ENCODE measurements at places on chromosomes 2 and 18.

DNA sequence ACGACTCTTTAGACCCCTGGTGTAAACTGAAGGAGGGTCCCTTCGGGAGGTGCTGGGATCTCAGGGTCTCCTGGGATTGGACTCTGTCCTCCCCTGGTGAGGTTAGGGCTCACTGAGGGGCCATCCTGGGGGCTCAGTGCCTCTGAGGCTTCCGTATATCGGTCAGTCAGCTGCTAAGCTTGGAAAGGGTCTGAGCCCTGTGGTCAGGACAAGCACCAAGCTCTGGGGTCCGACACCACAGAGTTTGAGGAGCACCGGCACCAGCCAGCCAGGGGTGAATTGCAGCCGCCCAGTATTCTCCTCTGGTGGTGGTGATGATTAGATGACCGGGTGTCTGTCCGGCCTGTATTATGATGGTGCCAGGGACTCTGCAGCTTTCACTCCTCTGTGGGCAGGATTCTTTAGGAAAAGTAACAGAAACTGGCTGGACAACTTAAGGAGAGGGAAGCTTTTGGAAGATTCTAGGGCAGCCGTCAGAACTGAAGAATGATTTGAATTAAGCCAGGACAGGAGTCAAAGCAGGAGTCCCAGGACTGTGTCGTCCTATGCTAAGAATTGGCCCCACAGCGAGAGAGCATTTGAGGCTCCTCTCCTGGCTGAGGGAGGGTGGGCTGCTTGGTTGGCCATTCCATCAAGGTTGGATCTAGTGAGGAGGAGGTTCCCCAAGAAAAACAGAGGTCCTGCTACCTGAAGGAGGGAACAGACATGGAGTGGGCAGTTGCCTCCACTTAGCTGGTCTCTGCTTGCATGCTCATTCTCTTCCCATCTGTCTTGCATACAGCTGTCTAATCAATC lies 158.6 kb upstream of the HS6ST1 start:
- DNase-seq = no peak

- no peak for DNase-seq
Observed at GRCh38 chr2:40027968-40028367, 248.9 kb upstream of the THUMPD2 start.

GRCh38 chr18:48590678-48591077 lies 51.8 kb downstream of the CTIF start:
- DNase-seq = peak; percentile 23

- peak; percentile 23 for DNase-seq
Observed at GRCh38 chr2:120396013-120396860, 50.3 kb downstream of the INHBB start.

GRCh38 chr2:129061069-129061768 lies 742.6 kb upstream of the HS6ST1 start:
- no peak for DNase-seq

GRCh38 chr18:23487738-23488570 lies 15.4 kb upstream of the RMC1 start:
- DNase-seq = no peak

- DNase-seq = peak; percentile 21
Observed at GRCh38 chr2:233928594-233929351, 11.6 kb downstream of the TRPM8 start.

DNA sequence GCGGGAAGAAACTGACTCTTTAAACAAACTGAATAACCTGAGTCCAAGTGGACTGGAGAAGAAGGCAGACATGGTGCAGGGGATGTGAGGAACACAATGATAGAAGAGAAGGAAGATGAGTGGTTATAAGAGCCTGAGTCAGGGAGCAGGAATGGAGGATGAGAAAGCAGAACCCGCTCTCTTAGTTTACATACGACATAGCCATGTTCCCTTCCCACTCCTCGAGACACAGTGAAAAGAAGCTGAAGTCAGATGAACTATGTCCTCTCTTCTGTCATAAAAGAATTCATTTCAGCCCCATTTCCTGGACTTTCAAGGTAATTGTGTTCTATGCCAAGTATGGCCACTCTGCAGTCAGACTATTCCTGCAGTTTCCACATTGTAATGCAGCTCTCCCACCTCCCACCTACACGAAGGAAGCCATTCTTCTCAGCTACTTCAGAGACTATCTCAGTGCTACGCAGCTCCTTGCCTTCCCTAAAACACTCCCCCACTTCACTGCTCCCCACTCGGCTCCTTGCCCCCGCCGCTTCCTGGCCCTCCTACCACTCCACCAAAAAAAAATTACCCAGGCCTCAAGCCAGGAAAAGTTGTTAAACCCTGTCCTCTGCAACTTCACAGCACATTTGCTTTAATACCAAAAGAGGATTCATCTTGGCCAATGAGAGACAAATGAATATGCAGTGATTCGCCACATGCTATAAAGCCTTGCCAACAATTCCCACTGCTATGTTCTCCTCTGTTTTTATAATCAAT lies 323.4 kb upstream of the EPHA4 start:
- no peak for DNase-seq

- DNase-seq = no peak
Observed at GRCh38 chr2:85524336-85524908, 14.5 kb upstream of the MAT2A start.

GRCh38 chr2:45935791-45936622 lies 284.5 kb downstream of the PRKCE start:
- peak; percentile 88 for DNase-seq

- DNase-seq = peak; percentile 59
Observed at GRCh38 chr2:20129331-20130159, 78.1 kb upstream of the LAPTM4A start.

DNA sequence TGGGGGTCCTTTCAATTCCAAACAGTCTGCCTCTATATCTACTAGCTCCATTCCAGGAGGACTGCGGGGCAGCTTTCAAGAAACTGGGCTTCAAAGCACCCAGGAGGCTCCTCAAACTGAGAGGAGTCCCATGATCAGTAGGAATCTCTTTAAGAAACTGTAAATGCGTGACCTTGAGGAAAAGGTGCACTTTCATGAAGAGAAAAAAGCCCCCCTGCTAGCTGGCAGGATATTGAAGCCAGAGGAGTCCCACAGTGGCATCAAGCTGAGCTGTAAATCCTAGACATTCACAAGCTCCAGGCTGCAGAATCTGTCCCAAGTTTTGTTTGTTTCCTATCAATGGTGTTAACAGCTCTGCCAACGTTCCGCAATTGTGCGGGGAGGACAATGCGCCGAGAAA lies 790.1 kb downstream of the SLC4A3 start:
- DNase-seq = no peak

- DNase-seq = no peak
Observed at GRCh38 chr18:51907687-51908597, 432.1 kb upstream of the DCC start.

- DNase-seq = no peak
Observed at GRCh38 chr2:114066186-114066747, 176.4 kb downstream of the ACTR3 start.

DNA sequence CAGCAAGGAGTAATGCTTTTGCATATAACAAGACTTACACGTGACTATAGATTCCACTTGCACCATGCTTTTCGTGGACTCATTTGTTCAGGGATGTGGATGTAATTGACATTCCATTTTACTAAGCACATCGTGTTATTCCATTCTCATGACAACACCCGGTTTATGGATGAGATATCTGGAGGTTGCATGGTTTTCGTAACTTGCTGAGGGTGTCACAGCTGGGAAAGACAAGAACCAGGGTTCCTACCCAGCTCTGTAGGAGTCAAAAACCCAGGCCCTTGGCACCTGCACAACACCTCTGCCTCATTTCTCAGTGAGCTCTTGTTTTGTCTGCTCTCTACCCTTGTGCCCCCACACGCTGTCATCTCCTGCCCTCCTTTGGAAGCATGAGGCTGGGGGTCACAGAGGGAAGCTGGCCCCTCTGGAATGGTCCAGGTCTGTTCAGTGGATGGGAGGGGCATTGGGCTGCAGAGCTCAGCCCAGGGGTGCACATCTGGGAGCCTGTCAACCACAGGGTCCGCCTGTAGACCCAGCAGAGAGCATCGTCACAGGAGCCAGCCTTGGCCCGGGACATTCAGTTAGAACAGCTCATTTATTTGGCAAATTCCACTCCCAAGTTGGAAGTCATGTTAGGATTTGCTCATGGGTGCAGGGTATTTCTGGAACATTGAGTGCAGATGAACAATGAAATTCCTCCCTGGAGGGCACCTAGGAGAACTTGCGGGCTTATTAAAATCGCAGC lies 120.1 kb upstream of the TWIST2 start:
- DNase-seq = no peak

- no peak for DNase-seq
Observed at GRCh38 chr2:101002562-101003277, 631 bp downstream of the RPL31 start.

GRCh38 chr2:46848447-46848846 lies 67.2 kb downstream of the MCFD2 start:
- no peak for DNase-seq

- no peak for DNase-seq
Observed at GRCh38 chr2:75592030-75592429, 31.3 kb upstream of the EVA1A start.

DNA sequence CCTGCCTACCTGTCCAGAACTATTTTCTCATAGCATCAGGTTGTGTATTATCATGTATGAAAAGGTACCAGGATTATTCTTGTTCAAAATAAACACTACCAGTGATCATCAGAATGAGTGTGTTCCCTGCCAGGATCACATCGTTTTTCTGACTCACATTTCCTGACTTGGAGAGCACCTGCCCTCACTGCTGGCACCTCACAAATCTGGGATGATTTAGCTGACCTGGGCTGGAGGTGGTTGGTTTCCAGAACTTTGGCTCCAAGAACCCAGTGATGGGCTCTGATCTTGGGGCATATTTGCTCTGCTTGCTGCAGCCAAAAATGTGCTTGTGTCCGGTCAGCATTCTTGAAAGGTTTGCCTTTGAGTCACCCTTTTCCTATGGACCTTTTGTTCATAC lies 836.3 kb upstream of the ACVR2A start:
- no peak for DNase-seq

DNA sequence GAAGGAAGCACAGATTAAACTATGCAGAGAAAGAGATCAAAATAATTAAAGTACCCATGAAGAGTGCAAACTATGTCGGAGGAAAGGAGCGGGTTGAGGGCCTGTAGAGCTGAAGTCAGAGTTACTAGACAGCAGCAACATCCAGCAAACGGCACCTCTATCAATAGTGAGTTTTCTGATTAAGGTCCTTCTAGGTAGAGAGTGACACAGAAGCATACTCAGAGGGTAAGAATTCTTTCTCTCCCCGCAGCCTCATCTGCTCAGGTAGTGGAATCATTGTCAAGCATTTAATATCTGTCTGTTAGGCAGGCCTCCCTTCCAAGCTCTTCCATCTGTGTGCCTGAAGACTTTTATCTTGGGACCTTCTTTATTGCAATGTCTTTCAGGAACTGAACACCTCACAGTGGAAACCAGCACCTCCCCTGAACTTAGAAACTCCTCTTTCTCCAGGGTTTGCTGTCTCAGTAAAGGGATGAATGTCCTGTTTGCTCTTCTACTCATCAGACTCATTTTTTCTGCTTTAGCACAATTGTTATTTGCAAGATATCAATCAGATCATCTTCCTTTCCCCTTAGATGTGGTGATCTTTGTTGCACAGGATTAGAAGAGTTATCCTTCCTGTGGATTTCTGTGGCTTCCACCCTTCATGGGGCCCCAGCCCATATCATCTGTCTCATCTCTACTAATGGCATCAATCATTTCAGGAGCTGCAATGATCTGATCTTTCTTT lies 28.8 kb downstream of the SP140 start:
- DNase-seq = no peak

DNA sequence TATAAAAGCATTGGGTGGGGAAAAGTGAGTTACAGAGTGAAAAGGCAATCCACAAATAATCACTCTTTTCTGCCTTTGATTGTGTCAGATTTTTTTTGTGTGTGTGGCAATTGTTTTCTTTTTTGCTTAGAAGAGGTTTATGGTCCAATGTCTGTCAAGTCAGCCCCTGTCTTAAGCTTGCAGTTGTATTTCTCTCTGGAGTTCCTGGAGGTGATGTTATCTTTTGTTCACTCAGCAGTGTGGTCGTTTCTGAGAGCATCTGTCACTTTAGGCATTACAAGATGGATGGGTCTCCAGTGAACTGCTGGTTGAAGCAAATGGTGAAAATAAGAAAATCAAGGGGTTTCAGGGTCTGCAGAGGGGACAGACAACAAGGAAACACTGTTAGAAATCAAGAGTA lies 121.3 kb downstream of the GREB1L start:
- DNase-seq = peak; percentile 72

DNA sequence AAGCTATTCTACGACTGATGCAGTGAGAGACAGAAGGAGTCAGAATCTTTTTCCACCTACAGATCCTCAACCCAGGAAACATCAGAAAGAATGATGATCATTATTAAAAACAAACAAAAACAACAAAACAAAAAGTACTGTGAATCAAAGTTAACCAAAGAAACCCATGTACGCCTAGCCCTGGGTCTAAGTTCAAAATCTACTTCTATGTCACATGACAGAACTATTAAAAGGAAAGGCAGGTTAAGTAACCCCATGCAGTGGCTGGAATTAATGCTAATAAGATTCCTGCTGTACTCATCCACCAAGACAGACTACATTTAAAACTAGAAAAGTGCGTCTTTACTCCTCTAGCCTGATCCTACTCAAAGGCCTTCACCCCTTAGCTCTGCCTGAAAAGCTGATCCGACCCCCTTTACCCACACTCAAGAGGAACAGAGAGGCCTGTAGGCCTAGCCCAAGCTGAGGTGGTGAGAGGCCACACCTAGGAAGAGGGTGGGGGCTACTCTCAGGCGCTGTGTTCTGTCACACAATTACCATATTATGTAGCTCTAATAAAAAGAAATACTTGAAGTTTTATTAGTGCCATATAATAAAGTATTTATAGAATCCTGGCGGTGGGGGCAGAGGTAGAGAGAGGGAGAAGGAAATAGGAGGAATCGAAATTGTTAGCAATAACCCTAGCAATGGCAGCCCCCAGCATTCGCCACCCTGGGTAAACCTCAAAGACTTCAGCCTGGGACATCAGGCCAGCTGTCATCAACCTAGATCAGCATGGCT lies 37.1 kb downstream of the NHEJ1 start:
- no peak for DNase-seq

GRCh38 chr2:161136696-161137324 lies 23.4 kb upstream of the TANK start:
- DNase-seq = no peak

GRCh38 chr2:45851576-45852304 lies 200.3 kb downstream of the PRKCE start:
- peak; percentile 88 for DNase-seq

- peak; percentile 68 for DNase-seq
Observed at GRCh38 chr2:127700527-127701192, 637 bp upstream of the SFT2D3 start.

GRCh38 chr2:18380321-18380720 lies 180.1 kb downstream of the RDH14 start:
- no peak for DNase-seq

- DNase-seq = no peak
Observed at GRCh38 chr2:151658081-151658480, 76.2 kb downstream of the NEB start.

DNA sequence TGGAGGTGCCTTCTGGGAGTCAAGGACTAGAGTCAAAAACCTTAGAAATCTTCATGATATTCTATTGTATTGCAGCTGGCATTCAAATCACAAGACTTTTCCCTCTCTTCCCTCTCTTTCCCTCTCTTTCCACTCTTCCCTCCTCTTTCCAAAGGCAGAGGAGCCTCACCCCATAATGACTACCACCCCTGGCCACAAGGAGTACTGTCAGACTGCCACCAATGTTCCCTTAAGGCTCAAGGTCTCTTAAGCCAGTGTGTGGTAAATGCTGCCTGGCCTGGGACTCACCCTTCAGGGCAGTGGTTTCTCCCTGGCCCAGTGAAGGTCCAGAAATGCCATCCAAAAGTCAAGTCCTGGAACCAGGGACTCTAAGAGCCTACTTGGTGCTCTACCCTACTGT lies 605.9 kb upstream of the PKDCC start:
- no peak for DNase-seq

- DNase-seq = no peak
Observed at GRCh38 chr2:191846515-191847476, at the start of gene CAVIN2. Gene CAVIN2, minus strand, starts transcription at chr2:191847088. Its CDS starts 163 bp downstream, at chr2:191846925.

All from NCI-H146 (cell line).